Ovary (tissue), 10 donors: ENCODE measurements at places on chromosomes 11 and 22. TPM values are rescaled to one million over a fixed set of nuclear protein-coding genes. Genes with fewer than 3 reads are reported as not detected.

GVQW3 gene
- polyA plus RNA-seq = 2.1 TPM

OR5B21 gene
- not detected for polyA plus RNA-seq

ABCC8 gene
- 1.8 TPM for polyA plus RNA-seq

LMO1 gene
- polyA plus RNA-seq = 0.18 TPM

RAG2 gene
- not detected for polyA plus RNA-seq

PDGFD gene
- 114 TPM for polyA plus RNA-seq

AMPD3 gene
- polyA plus RNA-seq = 6.8 TPM

- no peak overlapping the region for H3K27ac ChIP-seq
- no peaks in the 10 kb centered on the region for H3K36me3 ChIP-seq
- H3K4me1 ChIP-seq = no peaks in the 10 kb centered on the region
These were observed 83.5 kb upstream of the OR9Q1 start for GRCh38 chr11:57940044-57940756.

- H3K27me3 ChIP-seq = no peaks in the 10 kb centered on the region
- H3K36me3 ChIP-seq = no peaks in the 10 kb centered on the region
- H3K4me1 ChIP-seq = no peaks in the 10 kb centered on the region
- DNase-seq = no peak
- H3K27ac ChIP-seq = no peak overlapping the region
These were observed 2.0 kb downstream of the FAT3 start for GRCh38 chr11:92226331-92227229.

GRCh38 chr11:72483412-72484186 lies 49.3 kb upstream of the CLPB start:
- H3K36me3 ChIP-seq = no peaks in the 10 kb centered on the region
- no peaks in the 10 kb centered on the region for H3K27me3 ChIP-seq
- H3K4me3 ChIP-seq = no peak overlapping the region

- H3K36me3 ChIP-seq = no peaks in the 10 kb centered on the region
- no peaks in the 10 kb centered on the region for H3K4me1 ChIP-seq
- DNase-seq = no peak
- H3K4me3 ChIP-seq = no peak overlapping the region
- H3K27ac ChIP-seq = no peak overlapping the region
These were observed 45.2 kb downstream of the MYEOV start for GRCh38 chr11:69339041-69339733.

- H3K27ac ChIP-seq = no peak overlapping the region
- H3K27me3 ChIP-seq = no peaks in the 10 kb centered on the region
- no peaks in the 10 kb centered on the region for H3K36me3 ChIP-seq
- no peak for DNase-seq
- no peaks in the 10 kb centered on the region for H3K4me1 ChIP-seq
These were observed 1240.7 kb downstream of the FAM181B start for GRCh38 chr11:81492923-81493445.

- no peak overlapping the region for H3K27ac ChIP-seq
- no peaks in the 10 kb centered on the region for H3K27me3 ChIP-seq
- no peak overlapping the region for H3K4me3 ChIP-seq
- H3K36me3 ChIP-seq = no peaks in the 10 kb centered on the region
- DNase-seq = no peak
These were observed 10.1 kb downstream of the NAGA start for GRCh38 chr22:42060489-42060888.

- H3K27ac ChIP-seq = no peak overlapping the region
- DNase-seq = peak; percentile 19
- peaks cover 8% of the 10 kb centered on the region for H3K4me1 ChIP-seq
- H3K27me3 ChIP-seq = no peaks in the 10 kb centered on the region
These were observed 8.8 kb downstream of the CXCR5 start for GRCh38 chr11:118892514-118892913.

DNA sequence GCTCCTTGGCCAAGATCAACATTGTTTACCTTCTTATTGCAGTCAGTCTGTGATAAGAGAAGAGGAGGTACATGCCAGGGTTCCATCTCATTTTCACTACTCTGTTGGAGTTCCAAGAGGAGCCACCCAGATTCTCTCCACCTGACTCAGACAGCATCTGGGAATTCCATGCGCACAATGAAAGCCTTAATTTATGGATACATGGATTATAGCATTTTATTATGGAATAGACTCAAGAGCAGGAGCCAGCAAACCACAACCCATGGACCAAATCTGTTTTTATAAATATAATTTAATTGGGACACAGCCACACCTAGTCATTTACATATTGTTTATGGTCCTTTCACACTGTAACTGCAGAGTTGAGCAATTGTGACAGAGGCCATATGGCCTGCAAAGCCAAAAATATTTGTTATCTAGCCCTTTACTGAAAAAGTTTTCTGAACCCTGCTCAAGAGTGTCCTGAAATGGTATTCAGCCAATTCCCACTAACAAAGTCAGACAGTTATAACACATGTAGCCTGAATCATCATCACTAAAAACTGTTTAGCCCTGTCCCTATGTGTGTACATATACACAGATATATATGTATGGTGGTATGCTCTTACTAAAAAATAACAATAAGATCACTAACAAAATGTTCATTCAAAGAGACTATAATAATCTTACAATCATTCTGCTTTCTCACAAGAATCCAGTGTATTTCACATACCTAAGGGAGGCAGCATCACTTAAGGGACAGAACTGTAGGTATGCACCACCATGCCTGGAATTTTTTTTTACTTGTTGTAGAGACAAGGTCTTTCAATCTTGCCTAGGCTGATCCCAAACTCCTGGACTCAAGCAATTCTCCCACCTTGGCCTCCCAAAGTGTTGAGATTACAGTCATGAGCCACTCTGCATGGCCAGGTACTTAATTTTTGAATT lies 104.5 kb upstream of the TEAD1 start:
- H3K4me3 ChIP-seq = no peak overlapping the region
- H3K4me1 ChIP-seq = peaks cover 1% of the 10 kb centered on the region
- no peaks in the 10 kb centered on the region for H3K36me3 ChIP-seq

DNA sequence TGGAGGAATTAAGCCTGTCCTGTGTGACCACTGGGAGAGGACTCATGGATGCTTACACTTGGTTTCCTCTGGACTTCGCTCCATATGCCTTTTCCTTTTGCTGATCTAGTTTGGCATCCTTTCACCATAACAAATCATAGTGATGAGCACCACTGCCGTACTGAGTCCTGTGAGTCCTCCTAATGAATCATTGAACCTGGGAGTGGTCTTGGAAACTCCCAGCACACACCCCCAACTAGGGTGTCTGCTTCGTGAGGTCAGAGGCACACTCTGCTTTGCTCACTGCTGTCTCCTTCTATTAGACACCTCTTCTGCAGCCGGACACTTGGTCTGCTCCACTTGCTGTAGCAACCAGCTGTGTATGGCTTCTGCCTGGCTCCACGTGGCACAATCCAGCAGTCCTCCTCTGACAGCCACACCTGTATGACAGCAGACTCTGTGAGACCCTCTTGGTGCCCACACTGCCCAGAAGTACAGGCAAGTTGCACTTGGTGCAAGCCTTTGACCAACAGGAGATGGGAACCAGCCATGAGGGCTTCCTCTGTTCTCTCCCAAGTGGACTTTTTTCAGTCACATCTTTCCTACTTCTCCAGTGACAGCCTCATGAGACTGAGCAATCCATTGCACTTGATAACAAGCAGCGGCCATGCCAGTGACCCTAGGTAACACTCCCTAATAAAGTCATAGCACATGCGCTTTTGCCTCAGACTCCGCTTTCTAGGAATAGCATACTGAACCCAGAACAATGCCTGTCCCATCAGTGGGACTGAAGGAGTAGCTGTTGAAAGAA lies 65.0 kb upstream of the HMGXB4 start:
- no peaks in the 10 kb centered on the region for H3K36me3 ChIP-seq
- no peak overlapping the region for H3K4me3 ChIP-seq
- no peaks in the 10 kb centered on the region for H3K27me3 ChIP-seq

DNA sequence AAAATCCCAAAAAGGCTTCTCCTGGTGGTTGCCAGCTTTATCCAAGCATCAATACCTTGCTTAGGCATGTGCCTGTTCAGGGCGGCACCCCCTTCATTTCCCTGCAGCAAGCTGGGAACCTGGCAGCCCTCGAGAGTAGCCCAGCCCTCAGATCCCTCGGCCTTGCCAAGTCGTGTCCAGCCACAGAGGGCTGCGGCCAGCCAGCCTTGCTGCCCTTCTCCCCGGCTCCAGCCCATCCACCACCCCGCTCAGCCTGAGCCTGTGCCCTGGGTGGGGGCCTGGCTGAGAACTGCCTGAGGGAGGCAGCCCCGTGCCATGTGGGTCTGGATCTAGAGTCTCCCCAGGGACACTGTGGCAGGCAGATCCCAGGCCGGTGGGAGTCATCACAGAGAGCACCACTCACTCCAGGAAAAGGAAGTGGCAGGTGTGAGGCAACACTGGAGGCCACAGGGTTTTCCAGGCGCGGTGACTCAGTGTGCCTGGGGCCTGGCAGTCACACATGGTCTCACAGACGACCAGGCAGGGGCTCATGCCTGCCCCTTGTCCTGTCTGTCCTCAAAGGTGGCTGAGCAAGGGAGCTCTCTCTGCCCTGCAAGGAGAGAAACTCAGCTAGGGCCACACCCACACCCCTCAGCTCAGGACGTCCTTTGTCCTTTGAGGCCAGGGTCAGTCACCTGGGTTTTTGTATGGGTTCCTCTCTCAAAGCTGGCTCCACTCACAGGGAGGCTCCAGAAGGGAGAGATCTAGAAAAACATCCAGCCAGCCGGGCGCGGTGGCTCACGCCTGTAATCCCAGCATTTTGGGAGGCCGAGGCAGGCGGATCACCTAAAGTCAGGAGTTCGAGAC lies 12.2 kb upstream of the CDC42BPG start:
- DNase-seq = no peak
- H3K27me3 ChIP-seq = no peaks in the 10 kb centered on the region
- no peaks in the 10 kb centered on the region for H3K36me3 ChIP-seq
- no peak overlapping the region for H3K4me3 ChIP-seq
- H3K4me1 ChIP-seq = peaks cover 12% of the 10 kb centered on the region

DNA sequence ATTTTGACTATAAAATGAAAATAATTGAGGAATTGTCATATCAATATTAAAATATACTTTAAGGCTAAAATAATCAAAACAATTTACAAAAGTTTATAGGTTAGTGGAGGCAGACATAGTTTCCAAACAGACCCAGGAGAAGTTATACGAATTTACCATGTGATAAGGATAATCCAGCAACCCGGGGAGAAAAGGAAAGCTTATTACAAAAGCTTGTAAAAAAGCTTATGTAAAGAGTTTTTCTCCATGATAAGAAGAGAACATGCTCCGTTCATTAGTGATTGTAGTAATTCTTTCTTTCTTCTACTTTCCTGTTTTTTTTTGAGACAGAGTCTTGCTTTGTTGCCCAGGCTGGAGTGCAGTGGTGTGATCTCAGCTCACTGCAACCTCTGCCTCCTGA lies 79.0 kb downstream of the ATXN10 start:
- H3K4me1 ChIP-seq = peaks cover 4% of the 10 kb centered on the region
- H3K27me3 ChIP-seq = no peaks in the 10 kb centered on the region
- DNase-seq = no peak
- H3K36me3 ChIP-seq = no peaks in the 10 kb centered on the region
- H3K27ac ChIP-seq = no peak overlapping the region

DNA sequence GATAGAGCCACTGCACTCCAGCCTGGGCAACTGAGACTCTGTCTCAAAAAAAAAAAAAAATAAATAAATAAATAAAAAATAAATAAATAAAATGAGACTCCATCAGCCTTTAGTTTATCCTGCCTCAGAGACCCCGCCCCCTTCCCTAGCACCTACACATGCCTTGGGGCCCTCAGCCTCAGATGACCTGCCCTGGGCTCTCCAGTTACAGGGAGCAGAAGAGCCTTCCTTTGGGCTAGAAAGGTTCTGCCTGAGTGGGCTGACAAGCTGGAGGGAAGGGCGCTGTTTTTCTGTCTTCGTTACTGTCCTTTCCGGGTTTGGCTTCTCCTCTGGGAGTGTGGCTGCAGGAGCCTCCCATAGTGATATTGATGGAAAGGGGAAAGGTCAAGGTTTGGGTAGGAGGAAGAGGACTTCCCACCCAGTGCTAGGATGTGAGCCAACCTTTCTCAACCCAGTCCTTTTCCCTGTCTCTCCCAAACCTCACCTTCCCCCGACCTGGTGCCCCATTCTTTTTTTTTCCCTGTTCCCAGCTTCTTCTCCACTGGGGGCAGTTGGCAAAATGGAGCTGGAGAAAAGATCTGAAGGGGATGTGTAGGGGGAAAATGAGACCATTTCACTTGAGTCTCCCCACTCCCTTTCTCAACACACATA lies 1.5 kb upstream of the SF3B2 start:
- no peak overlapping the region for H3K4me3 ChIP-seq
- no peaks in the 10 kb centered on the region for H3K36me3 ChIP-seq
- no peak overlapping the region for H3K27ac ChIP-seq
- H3K4me1 ChIP-seq = peaks cover 4% of the 10 kb centered on the region

GRCh38 chr22:40033586-40034380 lies 39.0 kb downstream of the FAM83F start:
- no peaks in the 10 kb centered on the region for H3K27me3 ChIP-seq
- H3K4me1 ChIP-seq = no peaks in the 10 kb centered on the region
- no peak overlapping the region for H3K4me3 ChIP-seq
- H3K36me3 ChIP-seq = no peaks in the 10 kb centered on the region

DNA sequence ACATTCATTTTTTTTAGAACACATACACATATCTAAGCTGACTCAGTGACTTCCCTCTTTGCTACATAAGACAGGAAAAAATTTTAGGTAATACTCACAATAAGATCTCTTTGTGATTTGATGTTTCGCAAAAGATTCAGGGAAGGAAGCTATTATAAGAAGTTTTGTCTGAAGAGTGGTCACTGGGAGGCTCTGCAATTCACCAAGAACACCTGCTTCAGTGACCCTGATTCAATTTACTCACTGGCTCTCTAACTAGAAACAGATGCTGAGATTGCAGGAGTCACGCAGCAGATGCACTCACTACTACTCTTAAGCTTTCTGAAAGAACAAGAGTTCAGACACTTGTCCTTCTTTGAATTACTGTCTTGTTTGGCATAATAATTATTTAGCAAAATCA lies 193.6 kb upstream of the DDI1 start:
- no peaks in the 10 kb centered on the region for H3K36me3 ChIP-seq
- no peak for DNase-seq
- H3K4me3 ChIP-seq = no peak overlapping the region
- H3K27ac ChIP-seq = no peak overlapping the region

- no peaks in the 10 kb centered on the region for H3K36me3 ChIP-seq
- H3K27ac ChIP-seq = no peak overlapping the region
- H3K4me1 ChIP-seq = peaks cover 10% of the 10 kb centered on the region
- no peaks in the 10 kb centered on the region for H3K27me3 ChIP-seq
These were observed 6.1 kb downstream of the MYH9 start for GRCh38 chr22:36381513-36382128.

DNA sequence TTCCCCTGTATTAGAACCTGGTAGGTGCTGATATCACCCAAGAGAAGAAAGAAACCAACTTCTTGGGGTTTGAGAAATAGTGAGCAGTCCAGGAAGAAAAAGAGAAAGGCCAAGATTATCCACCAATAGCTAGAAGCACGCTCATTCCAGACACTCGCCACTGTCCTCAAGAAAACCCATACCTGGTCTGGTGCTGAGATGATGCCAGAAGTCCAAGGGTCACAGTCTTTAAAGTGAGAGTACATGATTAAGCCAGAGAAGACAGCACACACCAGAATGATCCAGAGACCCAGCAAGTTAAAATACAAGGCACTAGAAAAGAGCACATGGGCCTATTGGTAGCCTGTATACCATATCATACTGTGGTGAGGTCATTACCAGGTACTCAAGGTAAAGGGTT lies 23.6 kb downstream of the SLC5A12 start:
- H3K36me3 ChIP-seq = no peaks in the 10 kb centered on the region
- H3K27me3 ChIP-seq = no peaks in the 10 kb centered on the region
- no peaks in the 10 kb centered on the region for H3K4me1 ChIP-seq
- H3K27ac ChIP-seq = no peak overlapping the region

- H3K4me1 ChIP-seq = peaks cover 24% of the 10 kb centered on the region
- H3K36me3 ChIP-seq = no peaks in the 10 kb centered on the region
- H3K27me3 ChIP-seq = no peaks in the 10 kb centered on the region
- no peak overlapping the region for H3K27ac ChIP-seq
These were observed 6.5 kb downstream of the FZD4 start for GRCh38 chr11:86948733-86949132.

GRCh38 chr11:65920372-65920802 lies 1.2 kb downstream of the DRAP1 start:
- H3K4me1 ChIP-seq = peaks cover 29% of the 10 kb centered on the region
- peak; percentile 55 for DNase-seq
- no peaks in the 10 kb centered on the region for H3K36me3 ChIP-seq
